ENCODE measurements at places on chromosomes 12 and 14.

GRCh38 chr12:4736091-4736490 lies 15.9 kb downstream of the GALNT8 start:
- no peak for DNase-seq

DNA sequence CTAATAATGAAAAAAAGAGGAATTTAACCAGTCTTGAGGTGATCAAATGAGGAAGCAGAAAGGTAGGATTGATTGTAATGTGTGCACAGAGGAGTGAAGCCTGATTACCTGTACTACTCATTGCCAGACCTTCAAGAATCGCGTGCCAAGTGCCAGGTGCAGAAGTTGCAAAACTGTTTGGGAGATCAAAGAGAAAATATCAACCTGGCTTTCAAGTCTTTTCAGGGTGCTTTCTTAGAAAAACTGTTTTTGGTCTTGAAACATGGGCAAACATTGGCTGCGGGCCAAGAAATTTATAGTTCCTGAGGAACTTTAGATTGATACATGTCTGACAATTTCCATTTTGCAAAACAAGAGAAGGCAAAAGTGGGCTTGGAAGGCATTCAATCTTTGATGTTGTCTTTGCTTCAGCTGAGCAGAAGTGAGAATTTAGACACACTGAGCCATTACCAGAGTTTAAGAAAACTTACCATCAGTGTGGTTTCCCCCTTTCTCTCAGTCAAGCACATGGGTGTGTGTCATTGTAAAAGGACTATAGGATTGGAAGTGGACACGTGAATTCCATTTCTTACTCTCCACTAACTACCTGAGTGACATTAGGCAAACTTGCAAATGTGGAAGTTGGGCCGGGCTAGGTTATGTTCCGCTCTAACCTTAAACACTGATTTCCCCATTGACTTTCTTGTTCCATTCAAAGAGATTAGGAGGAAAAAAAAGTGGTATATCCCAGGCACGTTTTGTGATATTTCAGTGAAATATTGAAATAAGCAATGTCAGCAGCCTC lies 486.2 kb downstream of the DIO2 start:
- DNase-seq: no peak

DNA sequence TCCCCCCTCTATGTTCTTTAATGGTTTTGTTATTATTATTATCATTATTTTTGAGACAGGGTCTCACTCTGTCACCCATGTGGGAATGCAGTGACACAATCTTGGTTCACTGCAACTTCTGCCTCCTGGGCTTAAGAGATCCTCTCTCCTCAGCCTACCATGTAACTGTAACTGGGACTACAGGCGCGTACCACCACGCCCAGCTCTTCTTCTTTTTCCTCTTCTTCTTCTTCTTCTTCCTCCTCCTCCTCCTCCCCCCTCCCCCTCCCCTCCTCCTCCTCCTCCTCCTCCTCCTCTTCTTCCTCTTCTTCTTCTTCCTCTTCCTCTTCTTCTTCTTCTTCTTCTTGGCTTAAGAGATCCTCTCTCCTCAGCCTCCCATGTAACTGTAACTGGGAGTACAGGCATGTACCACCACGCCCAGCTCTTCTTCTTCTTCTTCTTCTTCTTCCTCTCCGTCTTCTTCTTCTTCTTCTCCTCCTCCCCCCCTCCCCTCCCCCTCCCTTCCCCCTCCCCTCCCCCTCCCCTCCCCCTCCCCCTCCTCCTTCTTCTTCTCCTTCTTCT lies 5.4 kb upstream of the KRT7 start:
- no peak for DNase-seq

DNA sequence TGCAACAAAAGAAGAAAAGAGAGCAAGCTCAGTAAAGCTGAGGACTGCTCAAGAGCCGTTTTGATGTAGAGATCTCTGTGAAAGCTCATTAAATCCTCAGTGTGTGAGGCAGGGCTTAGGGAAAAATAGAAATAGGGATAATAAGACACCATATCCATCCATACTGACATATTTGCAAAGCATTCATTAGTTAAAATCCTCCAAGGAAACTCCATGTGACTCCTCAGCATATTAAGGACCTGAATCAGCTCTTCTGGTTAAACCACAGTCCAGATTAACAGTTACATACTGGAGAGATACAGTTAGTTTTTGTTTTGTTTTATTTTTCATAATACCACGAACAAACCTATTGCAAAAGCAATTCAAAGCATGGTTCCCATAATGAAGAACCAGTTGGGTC lies 288.2 kb downstream of the PAWR start:
- no peak for DNase-seq
